ENCODE measurements at places on chromosomes 4 and X.

DNA sequence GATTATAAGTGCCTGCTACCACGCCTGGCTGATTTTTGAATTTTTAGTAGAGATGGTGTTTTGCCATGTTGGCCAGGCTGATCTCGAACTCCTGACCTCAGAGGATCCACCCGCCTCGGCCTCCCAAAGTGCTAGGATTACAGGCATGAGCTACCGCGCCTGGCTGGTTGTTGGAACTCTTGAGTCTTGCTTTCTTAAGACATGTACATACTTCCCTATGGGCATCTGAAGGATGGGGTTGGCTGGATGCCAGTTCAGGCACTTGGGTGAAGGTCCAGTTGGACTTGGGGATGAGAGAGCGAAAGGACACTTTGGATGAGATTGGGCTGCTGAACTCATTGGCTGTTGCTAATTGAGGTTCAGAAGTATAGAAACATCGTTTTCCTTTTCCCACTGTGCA, 40.5 kb downstream of the ATG4A start:
- DNase-seq: no peak

DNA sequence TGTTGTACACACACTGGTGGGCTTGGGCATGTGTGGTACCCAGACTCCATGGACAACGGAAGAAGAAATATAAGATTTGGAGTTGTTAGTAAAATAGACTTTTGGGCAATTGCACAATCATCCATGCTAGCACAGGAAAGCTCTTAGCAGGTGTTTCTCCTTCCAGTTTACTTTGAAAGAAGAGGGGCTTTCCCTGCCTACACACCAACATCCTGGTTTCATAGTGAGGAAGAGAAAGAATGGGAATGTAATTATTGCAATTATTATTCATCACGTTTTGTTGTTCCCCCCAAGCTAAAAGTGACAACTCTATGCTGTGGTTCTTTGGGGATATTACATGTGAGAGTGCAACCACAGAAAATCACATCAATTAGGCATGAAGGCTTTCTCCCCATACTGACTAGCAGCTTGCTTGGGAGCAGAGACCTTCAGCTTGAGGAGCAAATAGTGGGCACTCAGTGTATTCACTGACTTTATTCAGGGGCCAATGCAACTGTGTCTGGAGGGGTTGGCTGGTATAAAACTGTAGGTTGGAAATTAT, 57.2 kb upstream of the PUDP start:
- DNase-seq: no peak

GRCh38 chrX:130086447-130087206, 23.7 kb downstream of the ELF4 start:
- no peak for DNase-seq

DNA sequence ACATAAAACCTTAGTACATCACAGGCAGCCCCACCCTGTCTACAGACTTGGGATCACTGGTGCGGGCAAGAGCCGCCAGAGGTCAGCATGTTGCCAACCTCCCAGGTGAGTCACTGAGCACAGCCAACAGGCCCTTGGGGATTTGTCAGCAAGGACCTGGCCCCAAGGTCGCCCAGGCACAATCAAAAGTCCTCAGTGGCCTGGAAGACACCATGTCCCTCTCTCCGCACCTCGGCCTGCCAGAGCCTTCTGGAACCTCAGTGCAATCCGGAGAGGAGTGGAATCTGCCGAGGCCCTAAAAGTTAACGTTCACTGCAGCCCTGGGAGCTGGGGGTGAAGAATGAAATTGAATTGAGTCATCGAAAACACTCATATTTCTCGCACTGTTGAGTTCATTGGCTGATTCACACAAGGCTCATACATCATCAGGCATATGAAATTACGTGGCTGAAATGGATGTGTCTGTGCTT, 74.3 kb downstream of the WFS1 start:
- DNase-seq: no peak

DNA sequence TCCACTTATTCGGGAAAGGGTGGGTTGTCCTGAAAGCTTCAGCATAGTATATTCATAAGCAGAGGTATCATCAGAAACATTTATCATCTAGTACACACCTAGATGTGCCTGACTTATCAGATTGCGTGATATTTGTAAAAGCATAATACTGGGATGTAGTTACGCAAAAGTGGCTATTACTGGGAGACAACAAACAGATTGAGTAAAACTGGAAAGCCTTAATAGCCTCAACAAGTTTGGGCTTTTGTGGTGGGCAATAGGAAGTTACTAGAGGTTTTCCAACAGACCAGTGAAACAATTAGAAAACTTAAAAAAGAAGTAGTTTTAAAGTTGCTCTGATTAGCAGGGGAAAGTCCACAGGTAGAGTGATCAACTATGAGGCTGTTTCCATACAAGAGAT, 39.8 kb downstream of the GPRIN3 start:
- no peak for DNase-seq

GRCh38 chr4:174828845-174829701, at the start of gene GLRA3:
Gene GLRA3 (minus strand): TSS chr4:174829247. CDS start chr4:174828811, 436 bp downstream.
- no peak for DNase-seq

GRCh38 chr4:61909031-61909430, 708.9 kb downstream of the ADGRL3 start:
- DNase-seq: no peak

GRCh38 chr4:112318239-112319142, 21.3 kb downstream of the ALPK1 start:
- DNase-seq: no peak

Measured in NCI-H446 treated with DMSO at 0.1 percent for 48 hours (cell line).